ENCODE measurements at places on chromosomes 7 and 10.

DNA sequence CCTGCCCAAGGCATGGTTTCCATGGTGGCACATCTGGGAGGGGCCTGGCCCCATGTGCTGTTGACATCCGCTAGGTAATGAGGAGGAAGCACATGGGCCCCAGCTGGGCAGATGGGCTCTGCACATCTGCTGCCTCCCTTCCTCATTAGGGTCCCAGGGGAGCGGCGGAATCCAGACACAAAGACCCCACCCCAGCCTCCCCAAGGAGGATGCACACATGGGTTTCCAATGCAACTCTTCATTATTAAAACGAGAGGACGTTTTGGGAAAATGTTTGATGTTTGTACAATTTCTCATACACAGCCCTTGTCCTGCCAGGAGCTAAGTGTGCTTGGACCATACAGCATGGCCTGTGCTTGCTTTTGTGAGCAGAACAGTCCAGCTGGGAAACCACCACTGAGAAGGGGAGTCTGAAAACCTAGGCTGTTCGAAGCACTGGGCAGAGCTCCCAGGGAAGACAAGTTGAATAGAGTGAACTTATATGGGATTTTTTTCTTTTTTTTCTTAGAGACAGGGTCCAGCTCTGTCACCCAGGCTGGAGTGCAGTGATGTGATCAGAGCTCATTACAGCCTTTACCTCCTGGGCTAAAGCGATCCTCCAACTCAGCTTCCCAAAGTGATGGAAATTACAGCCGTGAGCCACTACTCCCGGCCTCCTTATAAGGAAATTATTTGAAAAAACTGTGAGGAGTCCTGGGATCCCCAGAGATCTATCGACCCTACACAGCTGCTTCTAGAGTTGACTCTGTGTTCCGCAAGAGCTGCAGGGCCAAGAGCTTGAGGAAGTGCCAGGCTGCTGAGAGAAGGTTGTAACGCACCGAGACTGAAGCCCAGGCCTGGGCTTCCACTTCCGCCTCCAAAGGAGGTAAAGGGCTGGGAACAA is 23.4 kb downstream of the FAM107B start:
- peak; percentile 43 for DNase-seq

- no peak for DNase-seq
Measured at GRCh38 chr10:52965938-52966401, 193.4 kb upstream of the MBL2 start.

DNA sequence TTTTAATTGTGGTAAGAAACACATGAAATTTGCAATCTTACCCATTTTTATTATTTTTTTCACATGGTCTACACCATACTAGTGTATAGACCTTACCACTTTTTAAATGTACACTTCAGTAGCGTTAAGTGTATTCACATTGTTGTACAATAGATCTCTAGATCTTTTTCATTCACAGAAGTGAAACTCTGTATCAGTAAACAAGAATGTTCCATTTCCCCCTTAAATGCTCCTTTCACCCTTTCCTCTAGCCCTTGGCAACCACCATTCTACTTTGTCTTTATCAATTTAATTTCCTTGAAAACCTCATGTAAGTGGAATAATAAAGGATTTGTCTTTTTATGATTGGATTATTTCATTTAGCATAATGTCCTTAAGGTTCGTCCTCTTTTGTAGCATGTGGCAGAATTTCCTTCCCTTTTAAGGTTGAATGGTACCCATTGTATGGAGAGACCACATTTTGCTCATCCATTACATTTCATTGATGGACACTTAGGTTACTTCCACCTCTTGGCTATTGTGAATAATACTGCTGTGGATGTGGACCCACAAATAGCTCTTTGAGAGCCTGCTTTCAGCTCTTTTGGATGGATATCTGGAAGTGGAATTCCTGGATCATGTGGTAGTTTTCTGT is 45.7 kb downstream of the SNX10 start:
- no peak for DNase-seq

GRCh38 chr7:117839507-117839906 is 33.7 kb downstream of the CTTNBP2 start:
- no peak for DNase-seq

GRCh38 chr7:41203542-41203941 is 499.3 kb downstream of the INHBA start:
- no peak for DNase-seq

DNA sequence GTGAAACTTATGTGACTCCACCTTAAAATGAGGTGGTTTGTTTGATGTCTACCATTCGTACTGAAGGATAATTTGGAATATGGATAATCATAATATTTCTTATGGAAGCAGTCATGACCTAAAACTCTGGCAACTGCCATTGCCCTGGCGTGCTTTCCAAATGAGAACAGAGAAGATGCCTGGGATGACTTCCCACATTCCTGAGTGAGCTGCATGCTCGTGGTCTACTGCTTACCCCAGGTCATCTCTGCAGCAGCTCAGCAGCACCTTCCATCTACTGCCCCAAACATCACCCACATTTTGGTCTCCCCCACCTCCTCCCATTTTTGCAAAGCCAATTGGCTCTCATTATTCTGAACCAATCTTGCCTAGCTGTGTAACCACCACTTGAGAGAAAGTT is 40.1 kb downstream of the LYZL1 start:
- peak; percentile 39 for DNase-seq

- no peak for DNase-seq
Measured at GRCh38 chr10:65231148-65231547, 1694.7 kb upstream of the LRRTM3 start.

DNA sequence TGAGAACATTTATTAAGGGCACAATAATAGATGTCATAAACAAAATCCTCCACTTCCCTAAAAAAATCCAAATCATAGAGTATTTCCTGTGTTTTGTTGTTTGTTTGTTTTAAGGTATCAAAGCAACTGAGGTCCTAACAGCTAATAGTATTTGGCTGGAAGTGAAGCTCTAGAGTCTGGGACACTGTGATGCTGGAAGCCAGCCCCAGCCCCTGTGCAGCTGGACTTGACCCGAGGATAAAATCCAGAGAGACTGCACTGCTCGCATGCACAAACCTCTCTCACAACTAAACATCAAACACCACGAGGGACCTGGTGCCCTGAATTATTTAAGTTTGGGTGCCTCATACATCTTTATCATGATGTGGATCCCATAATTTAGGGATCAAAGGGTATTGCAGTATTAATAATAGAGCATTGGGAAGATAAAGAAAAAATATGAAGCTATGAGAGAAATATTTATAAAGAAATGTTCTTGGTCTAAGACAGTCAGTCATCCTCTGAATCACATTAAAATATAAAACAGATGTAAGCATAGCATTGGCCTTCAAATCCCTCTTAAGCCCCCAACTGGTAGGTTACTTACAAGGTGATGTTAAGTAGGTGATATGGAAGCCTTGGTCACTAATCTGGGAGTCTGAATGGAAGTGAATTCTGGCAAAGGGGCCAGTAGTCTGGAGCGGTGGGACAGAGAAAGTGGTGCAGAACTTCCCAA is 44.4 kb downstream of the CUBN start:
- peak; percentile 46 for DNase-seq

- DNase-seq: no peak
Measured at GRCh38 chr10:103646304-103646703, 152.8 kb downstream of the NEURL1 start.

- DNase-seq: no peak
Measured at GRCh38 chr7:116162254-116162653, 48.1 kb upstream of the TES start.

- no peak for DNase-seq
Measured at GRCh38 chr7:46058086-46058823, 137.2 kb upstream of the IGFBP3 start.

- DNase-seq: no peak
Measured at GRCh38 chr10:15120523-15120922, 23.4 kb downstream of the RPP38 start.

GRCh38 chr7:118109607-118110006 is 74.4 kb upstream of the LSM8 start:
- DNase-seq: no peak

GRCh38 chr10:71691405-71691804 is 28.2 kb downstream of the C10orf105 start:
- no peak for DNase-seq

DNA sequence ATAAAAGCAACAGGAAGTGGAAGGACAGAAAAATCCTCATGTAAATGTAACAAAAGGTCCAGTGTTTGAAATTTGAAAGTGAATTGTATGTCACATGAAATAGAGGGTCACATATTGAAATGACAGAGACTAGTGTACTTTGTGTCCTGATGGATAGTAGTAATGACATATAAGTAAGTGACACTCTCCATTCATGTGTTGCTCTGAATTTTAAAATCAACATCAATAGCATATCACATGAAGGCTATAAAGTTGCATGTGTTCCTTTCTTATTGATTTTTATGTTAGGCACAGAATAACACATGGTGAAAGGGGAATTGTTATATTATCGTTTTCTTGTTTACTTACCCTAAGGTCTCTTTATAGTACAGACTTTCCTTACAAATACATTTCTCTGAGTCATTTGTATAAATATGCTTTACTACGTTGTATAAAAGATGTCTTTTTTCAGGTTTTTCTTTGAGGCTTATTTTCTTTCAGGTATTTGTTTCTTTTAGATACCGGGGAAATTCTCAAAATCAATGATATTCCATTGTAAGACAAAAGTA is 104.6 kb upstream of the CACNA2D1 start:
- no peak for DNase-seq

- no peak for DNase-seq
Measured at GRCh38 chr7:146606628-146607027, 490.0 kb downstream of the CNTNAP2 start.

DNA sequence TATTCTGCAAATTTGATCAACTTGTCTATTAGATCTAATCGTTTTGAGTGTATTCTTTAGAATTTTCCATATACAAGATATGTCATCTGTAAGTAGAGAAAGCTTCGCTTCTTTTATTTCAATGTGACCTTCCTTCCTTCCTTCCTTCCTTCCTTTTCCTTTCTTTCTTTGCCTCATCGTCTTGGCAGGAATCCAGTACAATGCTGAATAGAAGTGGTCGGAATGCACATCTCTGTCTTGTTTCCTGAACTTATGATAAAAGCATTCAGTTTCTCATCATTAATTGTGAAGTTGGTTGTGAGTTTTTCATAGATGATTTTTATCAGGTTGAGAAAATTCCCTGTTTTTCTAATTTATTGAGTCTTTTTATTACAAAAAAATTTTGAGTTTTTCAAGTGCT is 300.7 kb upstream of the ZNF32 start:
- no peak for DNase-seq

- no peak for DNase-seq
Measured at GRCh38 chr10:116274064-116274904, 1.3 kb upstream of the GFRA1 start.

GRCh38 chr7:150370612-150371071 is 2.0 kb downstream of the REPIN1 start:
- DNase-seq: no peak

DNA sequence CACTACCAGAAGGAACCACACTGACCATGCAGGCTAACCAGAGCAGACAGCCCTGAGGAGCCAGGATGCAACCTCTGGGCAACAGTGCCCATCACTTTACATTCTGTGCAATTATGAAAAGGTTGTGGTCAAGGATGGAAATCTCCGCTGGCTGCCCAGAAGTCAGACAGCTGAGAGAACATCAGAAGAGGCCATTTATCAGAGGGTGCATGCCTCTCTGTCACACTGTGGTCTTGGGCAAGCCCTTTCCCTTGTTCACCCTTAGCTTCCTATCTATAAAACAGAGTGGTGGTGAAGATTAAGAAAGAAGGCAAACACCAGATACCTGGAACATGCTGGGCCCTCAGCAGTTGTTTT is 120.7 kb upstream of the GDF10 start:
- no peak for DNase-seq

- no peak for DNase-seq
Measured at GRCh38 chr7:127034186-127034806, 218.4 kb downstream of the GRM8 start.

GRCh38 chr10:110437351-110437605 is 60.4 kb upstream of the DUSP5 start:
- no peak for DNase-seq

DNA sequence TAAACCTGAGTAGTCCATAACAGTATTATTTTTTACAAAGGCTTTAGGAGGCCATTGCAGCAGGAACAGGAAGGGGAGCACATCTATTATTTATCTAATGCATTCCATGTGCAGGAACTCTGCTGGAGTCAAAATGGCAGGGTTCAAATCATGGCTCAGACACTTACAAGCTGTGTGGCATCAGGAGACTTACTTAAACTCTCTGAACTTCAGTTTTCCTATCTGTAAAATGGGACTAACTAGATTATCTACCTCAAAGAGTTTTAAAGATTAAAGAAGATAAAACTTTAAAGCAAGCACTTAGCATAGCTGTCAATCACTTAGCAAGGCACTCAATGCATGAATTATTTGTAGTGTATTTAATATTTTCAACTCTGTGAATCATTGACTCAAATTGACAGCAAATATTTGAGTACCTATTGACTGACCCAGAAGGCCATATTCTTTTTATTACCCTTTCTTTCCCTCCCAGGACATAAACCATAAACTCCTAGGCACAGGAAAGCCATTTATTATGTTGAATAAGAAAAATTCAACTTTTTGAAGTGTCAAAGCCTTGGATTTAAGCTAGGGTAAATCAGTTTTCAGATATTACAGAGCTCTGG is 115.8 kb upstream of the FAM204A start:
- no peak for DNase-seq

GRCh38 chr7:110347081-110347480 is 743.8 kb upstream of the LRRN3 start:
- no peak for DNase-seq

DNA sequence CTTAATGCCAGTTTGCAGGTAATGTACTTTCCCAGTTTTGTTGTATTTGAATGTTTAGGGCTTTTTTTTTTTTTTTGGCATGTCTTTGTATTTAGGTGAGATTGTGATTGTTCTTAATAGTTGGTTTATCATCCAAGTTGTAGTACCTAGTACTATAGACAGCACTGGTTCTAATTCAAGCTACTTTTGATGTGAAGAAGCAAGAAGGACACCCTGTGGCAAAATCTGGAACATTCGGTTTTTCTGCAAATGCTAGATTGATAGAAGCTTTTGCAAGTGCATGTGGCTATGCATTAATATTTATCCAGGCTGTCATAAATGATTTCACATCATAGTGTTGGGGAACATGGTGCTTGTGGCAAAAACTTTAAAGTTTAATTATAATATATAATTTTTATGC is 248.9 kb downstream of the FOXP2 start:
- peak; percentile 18 for DNase-seq

DNA sequence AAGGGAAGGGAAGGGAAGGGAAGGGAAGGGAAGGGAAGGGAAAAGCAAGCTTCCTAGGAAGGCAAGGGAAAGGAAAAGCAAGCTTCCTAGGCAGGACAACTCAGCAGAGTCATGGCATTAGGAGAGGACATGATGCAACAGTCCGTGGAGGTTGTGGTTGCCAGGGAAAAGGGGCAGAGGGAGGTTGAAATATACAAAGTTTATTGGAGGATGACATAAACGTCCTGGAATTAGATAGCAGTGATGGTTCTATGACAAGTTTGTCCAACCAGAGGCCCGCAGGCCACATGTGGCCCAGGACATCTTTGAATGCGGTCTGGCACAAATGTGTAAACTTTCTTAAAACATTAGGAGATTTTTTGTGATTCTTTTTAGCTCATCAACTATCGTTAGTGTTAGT is 59.8 kb upstream of the OPN4 start:
- no peak for DNase-seq

DNA sequence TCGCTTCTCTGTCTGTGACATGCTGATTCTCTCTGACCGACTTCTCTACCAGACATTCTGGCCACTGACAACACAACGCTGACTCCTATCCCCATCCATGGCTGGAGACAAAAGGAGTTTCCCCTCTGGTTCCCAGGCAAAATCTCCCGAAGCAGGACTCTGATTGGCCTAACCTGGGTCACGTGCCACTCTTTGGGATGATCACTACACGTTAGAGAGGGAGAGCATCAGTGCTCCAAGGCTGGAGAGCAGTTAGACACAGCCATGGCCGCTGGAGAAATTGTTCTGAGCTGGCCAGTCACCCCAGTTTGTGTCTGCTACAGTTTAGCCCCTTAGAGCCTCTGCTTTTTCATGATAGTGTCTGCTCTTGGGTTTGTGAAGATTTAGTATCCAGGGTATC is 38.9 kb downstream of the ADAMTS14 start:
- no peak for DNase-seq
